ENCODE measurements at places on chromosomes 16 and 17. TPM values are rescaled to one million over a fixed set of nuclear protein-coding genes. Genes with fewer than 3 reads are reported as not detected.
A peak's percentile ranks its signal among the peaks of the same experiment; 100 is the strongest.

DNA sequence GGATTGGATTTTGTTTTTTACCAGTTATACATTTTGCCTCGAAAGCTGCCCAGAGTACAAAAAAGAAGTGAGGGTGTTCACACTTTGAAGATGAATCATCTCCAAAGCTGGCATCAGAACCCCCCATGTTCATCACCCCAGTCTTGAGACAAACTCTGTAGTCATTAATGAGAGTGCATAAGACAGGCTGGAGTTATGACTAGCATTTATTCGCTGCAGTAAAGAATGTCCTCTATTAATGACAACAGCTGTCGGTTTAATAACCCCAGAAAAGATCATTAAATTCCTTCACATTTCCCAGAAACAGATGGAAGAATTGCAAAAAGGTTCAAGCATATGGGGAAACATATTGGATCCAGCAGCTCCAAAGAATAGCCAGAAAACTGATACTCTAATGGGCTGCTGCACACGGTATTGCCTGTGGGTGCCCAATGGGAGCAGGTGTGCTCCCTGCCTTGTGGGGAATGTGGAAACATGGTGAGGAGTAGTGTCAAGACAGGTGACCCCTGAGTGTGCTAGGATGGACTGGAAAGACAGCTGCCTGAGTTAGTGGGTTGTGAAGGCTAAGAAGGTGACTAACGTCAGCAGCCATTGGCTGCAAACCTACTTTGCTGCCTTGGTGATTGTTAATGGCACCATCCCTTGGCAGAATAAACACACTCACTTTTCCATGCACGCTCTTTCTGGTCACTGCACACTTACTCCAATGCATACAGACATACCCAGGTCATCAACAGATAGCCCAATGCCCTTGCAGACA, 81.9 kb downstream of the AIPL1 start:
- no peak overlapping the region for H3K4me3 ChIP-seq
- no peaks in the 10 kb centered on the region for H3K4me1 ChIP-seq
- DNase-seq, result no peak
- H3K36me3 ChIP-seq, result no peaks in the 10 kb centered on the region

DNA sequence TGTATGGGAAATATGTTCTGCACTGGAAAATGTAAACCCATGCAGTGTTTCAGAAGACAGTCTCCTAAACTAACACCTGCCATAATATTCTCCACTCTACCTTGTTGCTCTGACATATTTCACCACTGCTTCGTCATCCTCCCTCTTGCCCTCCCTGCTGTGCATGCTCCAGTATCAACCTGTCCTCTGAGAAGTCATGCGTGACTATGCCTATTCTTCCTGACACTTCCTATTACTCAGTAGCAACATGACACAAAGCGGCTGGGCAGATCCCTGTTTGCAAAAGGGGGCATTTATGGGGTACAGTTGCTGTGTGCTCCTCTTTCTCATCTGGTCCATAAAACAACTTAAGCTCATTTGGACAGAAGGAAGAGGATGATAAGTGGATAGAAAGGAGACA, 805.6 kb upstream of the EEF2KMT start:
- no peaks in the 10 kb centered on the region for H3K36me3 ChIP-seq
- H3K4me3 ChIP-seq, result no peak overlapping the region
- no peaks in the 10 kb centered on the region for H3K4me1 ChIP-seq
- H3K27me3 ChIP-seq, result no peaks in the 10 kb centered on the region
- DNase-seq, result no peak

DNA sequence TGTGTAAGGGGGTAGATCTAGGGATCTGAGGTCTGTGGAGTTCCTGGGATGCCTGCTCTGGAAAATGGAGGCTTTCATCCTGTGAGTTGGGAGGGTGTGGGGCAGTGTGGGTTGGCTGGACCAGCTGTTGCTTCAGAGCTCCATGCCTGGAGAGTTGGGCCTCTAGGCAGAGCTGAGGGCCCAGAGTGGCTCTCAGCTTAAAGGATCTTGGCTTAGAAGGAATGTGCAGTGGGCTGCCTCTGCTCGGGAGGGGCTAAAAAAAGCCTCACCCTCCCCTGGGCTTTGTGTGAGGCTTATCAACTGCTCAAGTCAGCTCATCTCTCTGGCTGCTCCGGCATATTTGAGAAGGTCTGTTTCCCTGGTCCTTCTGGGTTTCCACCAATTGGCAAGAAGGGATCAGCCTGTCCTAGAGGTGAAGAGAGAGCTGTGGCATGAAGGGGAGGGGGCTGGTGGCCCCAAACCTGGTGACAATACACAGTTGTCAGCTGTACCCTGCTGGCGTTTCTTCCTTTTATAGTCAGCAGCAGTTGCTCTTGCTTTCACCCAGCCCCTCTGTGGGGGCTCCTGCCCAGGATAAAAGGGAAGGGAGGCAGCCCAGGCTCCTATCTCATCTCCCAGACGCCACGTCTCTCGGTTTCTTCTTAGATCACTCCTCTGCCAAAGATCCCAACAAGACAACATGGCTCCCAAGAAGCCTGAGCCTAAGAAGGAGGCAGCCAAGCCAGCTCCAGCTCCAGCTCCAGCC, at the start of gene MYL4:
Gene MYL4, plus strand, starts transcription at position 605 of the 745 bp plus-strand sequence. Its CDS starts 75 bp downstream, at position 680.
- H3K4me3 ChIP-seq, result no peak within 1 kb of the TSS
- no peak for DNase-seq
- no peak within 1 kb of the TSS for H3K27ac ChIP-seq
- peaks cover 51% of the 10 kb centered on the region for H3K4me1 ChIP-seq
- H3K36me3 ChIP-seq, result no peaks in the 10 kb centered on the region

DNA sequence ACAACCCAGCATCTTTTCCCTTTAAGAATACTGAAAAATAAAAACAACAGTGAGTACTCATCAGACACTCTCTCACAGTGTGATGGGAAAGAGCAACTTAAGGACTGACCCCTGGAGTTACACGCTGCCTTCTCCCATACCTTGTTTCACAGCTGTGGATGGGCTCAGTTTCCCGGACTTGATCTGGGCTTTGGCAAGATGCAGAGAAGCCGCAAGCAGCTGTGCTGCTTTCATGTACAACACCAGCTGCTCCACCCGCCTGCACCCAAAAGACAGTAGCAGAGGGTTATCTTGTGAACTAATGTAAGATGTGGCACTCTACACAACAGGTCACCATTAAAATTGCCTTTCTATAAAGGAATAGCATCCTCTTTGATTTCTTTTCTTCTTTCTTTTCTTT, 32.7 kb upstream of the ALDH3A1 start:
- DNase-seq, result no peak
- H3K36me3 ChIP-seq, result no peaks in the 10 kb centered on the region
- no peaks in the 10 kb centered on the region for H3K27me3 ChIP-seq
- no peaks in the 10 kb centered on the region for H3K4me1 ChIP-seq

DNA sequence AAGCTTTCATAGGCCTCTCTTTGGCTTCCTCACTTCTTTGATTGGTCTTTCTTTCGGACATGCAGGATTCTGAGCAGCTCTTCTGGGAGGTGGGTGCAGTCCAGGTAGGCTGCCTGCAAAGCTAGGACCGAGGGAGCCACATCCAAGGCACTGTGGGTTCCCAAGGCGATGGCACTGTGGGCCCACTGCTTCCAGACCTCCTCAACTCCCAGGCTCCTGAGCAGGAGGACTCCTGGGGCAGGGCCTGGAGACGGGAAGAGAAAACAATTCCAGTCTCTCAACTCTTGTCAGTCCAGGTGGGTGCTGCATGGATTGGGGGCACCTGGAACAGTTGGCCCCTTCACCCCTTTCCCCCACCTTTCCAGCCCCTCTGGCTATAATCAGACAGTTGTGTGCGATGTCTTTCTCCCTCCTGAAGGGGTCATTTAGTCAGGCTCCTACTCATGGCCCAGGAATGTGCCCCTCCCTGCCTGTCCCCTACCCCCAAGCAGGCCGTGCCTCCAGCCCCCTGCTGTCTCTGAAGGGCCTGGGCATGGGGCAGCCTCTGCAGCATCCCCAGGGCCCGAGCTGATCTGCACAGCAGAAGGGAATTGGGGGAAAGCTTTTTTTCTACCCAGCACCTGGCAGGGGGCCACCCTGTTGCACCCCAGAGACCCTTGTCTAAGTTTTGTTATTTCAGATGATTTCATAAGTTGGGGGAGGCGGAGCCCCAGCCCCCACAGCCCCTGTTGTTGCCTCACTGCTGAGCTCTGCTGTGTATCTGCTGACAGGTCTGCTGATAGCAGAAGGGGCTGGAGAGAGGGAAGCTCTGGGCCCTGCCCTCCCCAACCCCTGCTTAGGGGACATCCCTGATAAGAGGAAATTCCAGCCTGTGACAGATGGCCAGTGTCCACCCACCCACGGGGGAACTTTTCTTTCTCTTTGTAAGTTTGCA, 330.3 kb downstream of the SEC14L1 start:
- peaks cover 100% of the 10 kb centered on the region for H3K4me1 ChIP-seq
- DNase-seq, result no peak
- peak overlapping the region; percentile 51 for H3K27ac ChIP-seq
- H3K36me3 ChIP-seq, result peaks cover 35% of the 10 kb centered on the region
- peak overlapping the region; percentile 26 for H3K4me3 ChIP-seq

DNA sequence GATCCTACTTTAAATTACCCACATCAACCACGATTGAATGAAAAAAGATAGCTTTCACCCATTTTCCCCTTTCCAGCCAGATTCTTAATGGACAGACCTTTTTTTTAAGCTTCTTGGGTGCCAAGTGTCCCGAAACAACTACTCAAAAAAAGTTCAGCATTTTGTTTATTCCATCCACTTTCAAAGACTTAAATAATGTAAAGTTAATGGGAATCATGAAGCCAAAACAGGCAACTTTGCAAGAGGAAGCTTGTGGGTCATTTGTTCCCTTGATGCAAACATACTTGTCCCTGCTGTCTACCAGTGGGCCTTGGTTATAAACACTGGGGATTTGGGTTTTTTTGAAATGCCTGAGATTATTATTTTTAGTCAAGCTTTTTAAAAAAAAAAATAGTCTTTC, 414.0 kb upstream of the PSMD7 start:
- no peak for DNase-seq
- H3K36me3 ChIP-seq, result no peaks in the 10 kb centered on the region
- H3K27ac ChIP-seq, result no peak overlapping the region
- H3K27me3 ChIP-seq, result no peaks in the 10 kb centered on the region
- no peaks in the 10 kb centered on the region for H3K4me1 ChIP-seq
- H3K4me3 ChIP-seq, result no peak overlapping the region

- DNase-seq, result no peak
These were observed 124.3 kb downstream of the SOCS1 start for GRCh38 chr16:11131706-11132105.

- H3K36me3 ChIP-seq, result no peaks in the 10 kb centered on the region
- no peak overlapping the region for H3K4me3 ChIP-seq
- peaks cover 36% of the 10 kb centered on the region for H3K27me3 ChIP-seq
- peak; percentile 74 for DNase-seq
These were observed 3.2 kb upstream of the METRN start for GRCh38 chr16:711548-712320.

DNA sequence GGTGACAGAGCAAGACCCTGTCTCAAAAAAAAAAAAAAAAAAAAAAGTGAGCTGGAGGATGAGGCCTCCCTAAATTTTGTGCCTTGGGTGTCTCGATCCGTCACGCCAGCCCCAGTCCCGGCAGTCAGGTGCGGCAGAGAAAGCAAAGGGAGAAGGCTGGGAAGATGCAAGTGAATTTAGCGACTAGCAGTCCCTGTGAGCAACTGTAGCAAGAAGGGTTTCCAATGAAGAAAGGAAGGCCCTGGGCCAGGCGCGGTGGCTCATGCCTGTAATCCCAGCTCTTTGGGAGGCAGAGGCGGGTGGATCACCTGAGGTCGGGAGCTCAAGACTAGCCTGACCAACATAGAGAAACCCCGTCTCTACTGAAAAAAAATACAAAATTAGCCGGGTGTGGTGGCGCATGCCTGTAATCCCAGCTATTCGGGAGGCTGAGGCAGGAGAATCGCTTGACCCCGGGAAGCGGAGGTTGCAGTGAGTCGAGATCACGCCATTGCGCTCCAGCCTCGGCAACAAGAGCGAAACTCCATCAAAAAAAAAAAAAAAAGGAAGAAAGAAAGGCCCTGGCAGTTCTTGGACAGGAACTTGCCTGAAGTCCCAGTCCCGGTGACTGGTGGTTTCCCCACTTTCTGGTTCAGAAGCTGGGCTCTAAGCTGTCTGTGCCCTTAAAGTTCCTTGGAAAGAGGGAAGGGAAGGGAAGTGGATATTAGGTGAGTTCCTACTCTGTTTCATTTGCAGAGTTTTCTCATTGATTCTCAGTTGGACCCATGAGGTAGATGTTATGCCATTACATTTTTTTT, 1.8 kb upstream of the QPRT start:
- H3K27me3 ChIP-seq, result no peaks in the 10 kb centered on the region
- H3K27ac ChIP-seq, result no peak overlapping the region
- H3K36me3 ChIP-seq, result no peaks in the 10 kb centered on the region
- no peak for DNase-seq

DNA sequence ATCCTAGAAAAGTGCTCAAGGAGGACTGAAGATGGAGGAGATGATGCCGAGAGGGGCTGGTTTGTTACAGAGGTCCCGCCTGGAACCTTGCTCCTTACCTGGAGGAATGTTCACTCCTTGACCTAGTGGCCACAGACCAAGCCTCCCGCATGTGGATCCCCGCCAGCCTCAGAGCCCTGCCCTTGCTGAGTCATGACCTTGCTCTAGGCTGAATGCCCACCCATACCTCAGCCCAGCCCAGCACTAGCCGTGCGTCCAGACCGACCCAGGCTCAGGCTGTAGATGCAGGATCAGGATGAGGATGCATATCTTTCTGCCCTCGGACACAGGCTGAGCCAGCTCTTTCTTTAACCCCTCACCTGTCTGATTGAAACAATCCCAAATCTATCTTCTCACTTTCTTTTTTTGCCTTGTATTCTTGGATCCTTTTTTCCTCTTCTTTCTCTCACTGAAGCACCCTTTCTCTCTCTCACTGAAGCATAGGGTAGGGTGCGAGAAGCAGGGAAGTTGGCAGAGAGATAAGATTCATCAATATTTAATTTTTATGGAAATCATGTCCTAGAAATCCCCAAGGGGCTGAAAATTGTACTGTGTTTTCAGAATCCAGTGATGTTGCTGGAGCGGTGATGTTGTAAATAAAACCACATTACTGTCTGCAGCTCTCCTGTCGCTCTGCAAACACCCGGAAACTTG, 34.9 kb downstream of the WSCD1 start:
- no peak for DNase-seq
- H3K27ac ChIP-seq, result no peak overlapping the region
- H3K4me3 ChIP-seq, result no peak overlapping the region

GRCh38 chr17:18859256-18859655, 1.3 kb downstream of the PRPSAP2 start:
- H3K27me3 ChIP-seq, result no peaks in the 10 kb centered on the region
- DNase-seq, result no peak
- no peak overlapping the region for H3K27ac ChIP-seq

DNA sequence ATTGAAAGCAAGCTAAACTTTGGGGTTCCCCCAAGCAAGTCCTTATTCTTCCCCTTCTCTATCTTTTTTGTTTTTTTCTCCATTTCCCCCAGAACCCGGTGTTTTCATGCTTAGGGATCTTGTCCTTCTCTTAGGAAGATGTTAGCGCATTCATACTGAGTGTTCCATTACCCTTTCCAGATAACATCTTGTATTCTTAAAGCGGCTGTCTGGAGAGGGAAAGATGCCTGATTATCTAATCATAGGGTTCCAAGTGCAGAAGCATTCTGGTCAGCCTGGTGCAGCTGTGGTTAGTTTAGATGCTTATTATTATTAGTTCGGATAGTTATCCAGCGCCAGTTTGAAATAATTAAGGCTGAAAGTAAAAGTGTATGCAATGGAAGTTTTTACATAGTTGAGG, 2.0 kb downstream of the TOM1L1 start:
- no peak overlapping the region for H3K4me3 ChIP-seq
- H3K27me3 ChIP-seq, result no peaks in the 10 kb centered on the region
- H3K36me3 ChIP-seq, result no peaks in the 10 kb centered on the region
- no peak for DNase-seq
- H3K4me1 ChIP-seq, result peaks cover 7% of the 10 kb centered on the region

Gene VAC14
- 37.8 TPM for total RNA-seq

Gene MVP
- total RNA-seq, result 145 TPM

Gene ELMO3
- total RNA-seq, result 10.6 TPM

Gene TENT4B
- 22.4 TPM for total RNA-seq

All from CD4-positive, alpha-beta memory T cell (primary cell).